Activated CD8-positive, alpha-beta memory T cell treated with anti-CD3 and anti-CD28 coated beads for 1 hour (primary cell): ENCODE measurements at places on chromosomes 7 and 10.

DNA sequence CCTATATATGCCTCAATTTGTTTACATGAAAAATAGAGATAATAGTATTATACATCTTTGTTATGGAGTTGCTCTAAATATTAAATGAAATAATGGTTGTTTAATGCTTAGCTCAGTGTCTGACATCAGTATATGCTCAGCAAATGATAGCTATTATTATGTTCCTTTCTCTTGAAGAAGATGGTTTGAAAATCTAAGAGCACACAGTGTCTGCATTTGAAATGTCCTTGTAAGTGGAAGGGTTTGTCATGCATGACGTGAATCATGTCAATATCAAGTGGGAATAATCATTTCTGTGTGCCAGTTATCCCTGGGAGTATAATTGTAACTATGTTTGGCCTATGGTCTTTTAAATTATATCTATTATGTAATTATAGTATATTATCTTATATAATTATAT lies 377.5 kb upstream of the SORCS1 start:
- no peak for DNase-seq

DNA sequence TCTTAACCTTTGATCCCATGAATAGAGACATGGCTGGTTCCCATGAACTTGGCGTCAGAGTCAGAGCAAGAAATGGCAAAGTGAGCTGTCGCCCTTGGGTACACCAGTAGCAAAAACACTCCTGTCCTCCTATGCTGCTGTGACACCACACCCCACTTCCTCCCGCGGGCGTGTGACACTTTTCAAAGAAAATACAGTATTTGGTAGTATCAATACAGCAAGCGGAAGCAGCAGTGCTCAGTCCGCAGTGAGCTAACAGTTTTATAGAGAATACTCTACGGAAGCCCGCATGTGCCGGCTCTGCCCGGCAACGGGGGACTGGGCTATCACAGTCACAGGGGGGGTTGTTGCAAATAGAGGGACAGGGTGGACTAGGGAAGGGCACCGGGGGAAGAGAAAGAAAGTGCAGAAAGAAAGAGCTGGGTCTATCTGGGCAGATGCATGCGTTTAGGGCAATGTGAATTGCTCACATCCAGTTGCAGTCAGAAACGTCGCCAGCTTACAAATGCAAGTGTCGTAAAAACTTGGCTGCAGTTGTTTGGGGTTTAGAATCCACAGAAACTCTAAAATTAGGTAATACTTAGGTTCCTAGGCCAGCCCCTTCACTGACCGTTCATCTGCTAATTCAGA lies 49.8 kb downstream of the PRKCQ start:
- DNase-seq, result peak; percentile 39

- DNase-seq, result no peak
Observed at GRCh38 chr7:27123007-27123476, 7.5 kb downstream of the HOXA4 start.

GRCh38 chr10:63573068-63573697 lies 52.0 kb downstream of the REEP3 start:
- DNase-seq, result no peak

DNA sequence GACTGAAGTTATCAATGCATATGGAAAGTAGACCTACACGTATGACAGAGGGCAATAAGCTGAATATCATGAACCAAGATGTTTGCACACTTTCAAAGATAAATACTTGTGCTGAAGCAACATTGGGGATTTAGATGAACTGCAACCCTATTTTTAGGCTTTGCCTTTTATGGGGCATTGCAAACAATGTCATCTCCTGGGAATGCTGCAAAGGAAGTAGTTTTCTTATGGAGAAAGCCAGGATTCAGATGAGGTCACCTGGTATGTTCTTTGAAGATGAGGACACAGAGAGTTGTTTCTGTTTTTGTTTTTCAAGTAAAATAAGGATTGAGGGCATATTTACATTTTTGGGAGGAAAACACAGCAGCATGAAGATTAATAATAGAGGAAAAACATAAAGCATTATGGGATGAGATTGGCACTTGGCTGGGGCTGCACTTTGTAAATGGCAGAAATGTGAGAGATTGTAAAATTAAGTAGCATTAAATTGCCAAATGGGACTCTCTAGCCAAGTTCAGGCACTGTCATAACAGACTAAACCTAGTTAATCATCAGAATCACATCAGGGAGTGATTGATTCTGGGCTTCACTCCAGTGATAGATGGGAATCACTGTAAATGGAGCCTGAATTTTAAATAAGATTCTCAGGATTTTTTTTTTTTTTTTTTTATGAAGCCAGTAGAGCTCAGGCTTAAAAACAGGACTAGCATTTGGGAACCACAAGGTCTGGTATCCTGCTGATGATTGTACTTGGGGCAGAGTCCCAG lies 63.1 kb downstream of the MALRD1 start:
- no peak for DNase-seq

DNA sequence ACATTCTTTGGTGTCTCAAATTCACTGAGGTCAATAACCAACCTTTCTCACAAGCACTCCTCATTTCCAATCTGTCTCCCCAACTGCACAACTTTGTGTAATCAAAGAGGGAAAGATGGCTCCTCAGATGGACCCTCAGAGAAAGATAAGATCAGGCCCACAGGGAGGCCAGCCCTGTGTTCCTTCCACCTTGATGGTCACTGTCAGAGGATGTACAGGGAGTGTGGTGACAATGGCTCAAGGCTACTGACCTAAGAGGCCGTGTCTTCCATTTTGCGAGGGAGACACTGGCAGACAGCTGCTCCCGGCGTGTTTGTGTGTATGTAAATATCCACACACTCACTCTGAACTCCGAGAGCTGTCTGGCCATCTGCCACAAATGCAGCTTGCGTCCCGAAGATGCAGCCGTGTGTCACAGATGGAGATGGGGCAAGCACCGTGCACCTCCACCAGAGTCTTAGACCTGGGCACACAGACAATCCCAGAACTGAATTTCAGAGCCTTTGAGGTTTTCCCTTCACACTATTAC lies 712.1 kb upstream of the NRP1 start:
- no peak for DNase-seq

GRCh38 chr10:113639966-113640365 lies 23.9 kb downstream of the NRAP start:
- no peak for DNase-seq

GRCh38 chr10:1050145-1050544 lies 1.2 kb upstream of the IDI1 start:
- no peak for DNase-seq

- DNase-seq, result no peak
Observed at GRCh38 chr10:78222096-78222790, 188.6 kb downstream of the RPS24 start.

- DNase-seq, result no peak
Observed at GRCh38 chr10:77699080-77699645, 61.6 kb upstream of the KCNMA1 start.

DNA sequence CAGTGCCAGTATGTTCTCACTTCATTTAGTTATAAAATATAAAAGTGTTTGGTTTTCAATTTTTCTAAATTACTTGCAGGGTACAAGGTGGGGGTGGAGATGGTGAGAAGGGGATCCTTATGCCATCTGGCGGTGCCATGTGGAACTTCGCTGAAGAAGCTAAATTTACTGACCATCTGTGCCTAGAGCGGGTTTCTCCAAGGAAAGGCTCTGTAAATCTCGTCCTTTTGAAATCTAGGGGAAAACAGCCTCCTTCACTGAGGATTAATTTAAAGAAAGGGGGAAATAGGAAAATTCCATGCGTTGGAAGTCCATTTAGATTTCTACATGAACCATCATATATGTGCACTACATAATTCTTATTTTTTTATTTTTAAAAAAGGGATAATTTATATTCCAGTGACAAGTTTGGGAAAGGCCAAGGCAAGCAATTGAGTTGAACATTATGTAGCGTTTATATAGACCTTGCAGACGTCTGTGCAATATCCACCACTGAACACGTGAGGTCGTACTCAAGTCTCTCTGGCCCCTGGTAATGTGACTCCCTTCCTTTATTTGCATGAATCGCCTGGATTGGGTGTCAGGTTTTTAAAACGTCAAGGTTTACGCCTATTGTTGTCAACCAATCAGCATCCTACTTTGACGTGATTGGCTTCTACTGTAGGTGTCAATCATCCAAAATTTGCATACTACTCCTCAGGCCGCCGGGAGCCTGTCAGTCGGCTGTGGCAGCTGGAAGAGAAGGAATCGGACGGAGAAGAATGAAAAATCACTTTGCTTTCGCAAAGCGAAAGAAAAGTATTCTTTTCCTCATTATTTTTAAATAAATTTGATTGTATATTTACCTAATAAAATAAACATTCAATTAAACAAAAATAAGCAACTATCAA lies 297.1 kb upstream of the NFE2L3 start:
- DNase-seq, result no peak

DNA sequence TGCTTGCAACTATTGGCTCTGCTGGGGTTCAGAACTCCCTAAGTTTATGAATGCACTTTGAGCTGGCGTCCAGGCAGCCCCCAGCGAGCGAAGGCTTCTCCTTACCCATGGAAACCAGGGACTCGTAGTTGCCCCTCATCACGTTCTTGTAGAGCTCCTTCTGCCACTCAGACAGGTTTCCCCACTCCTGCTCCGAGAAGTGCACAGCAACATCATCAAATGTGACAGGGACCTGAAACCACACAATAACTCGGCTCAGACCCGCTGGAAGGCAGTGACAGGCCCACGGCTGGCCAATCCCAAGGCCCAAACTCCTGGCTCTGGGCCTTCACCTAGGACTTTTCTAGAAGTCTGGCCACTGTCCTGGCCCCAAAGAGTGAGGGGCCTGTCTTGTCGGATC lies 6.9 kb downstream of the ZNF777 start:
- no peak for DNase-seq
